ENCODE measurements at places on chromosomes 6 and 20.

DNA sequence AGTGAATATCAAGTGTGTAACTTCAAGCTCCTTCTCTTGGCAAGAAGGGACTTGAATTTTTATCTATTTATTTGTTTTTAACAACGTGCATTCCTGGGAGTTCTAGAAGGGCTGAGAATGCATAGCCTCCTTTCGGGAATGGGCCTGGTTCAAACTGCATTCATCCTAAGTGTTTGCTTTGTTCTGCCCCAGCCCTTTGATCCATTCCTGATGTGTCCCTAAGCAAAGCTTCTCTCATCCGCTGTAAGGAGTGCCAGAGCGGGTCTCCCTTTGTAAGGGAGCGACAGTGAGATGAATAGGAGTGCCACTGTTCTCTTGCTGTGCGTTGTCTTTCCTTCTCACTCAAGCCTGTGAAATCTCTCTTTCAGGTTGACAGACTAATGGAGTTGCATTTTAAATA is 61.0 kb upstream of the VSTM2L start:
- no peak for DNase-seq

- no peak for DNase-seq
Observed at GRCh38 chr6:164152611-164153010, 738.1 kb downstream of the QKI start.

- DNase-seq, result peak; percentile 44
Observed at GRCh38 chr6:46651006-46651405, 1.6 kb downstream of the CYP39A1 start.

DNA sequence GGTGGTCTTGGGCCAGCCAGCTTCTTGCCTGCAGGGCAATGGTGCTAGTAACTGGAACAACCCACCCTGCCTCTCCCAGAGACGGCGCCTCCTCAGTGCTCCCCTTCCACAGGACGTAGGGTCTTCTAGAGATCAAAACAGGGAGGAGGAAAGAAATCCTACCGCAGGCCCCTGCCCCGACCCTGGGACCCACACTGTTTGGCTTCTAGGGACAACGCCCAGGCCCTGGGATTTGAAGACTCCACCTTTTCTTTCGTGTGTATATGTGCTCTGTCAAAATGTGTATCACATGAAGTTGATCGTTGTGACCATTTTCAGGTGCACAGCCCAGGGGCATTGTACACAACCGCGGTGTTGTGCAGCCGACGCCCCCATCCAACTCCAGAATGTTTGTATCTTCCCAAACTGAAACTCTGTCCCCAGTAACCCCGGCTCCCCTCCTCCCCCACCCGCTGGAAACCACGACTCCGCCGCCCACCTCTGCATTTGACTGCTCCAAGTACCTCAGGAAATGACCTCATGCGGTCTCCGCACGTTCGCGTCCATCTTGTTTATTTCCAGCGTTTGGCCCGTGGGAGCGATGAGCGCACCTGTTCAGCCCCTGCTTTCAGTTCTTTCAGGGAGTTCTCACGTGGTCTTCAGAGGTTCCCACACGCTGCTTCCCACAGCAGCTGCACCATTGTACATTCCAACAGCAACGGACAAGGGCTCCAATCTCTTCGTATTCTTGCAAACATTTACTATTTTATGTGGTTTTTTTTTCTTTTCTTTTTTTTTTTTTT is 3.4 kb upstream of the BHLHE23 start:
- no peak for DNase-seq

- DNase-seq, result no peak
Observed at GRCh38 chr6:128740951-128741350, 142.0 kb upstream of the LAMA2 start.

DNA sequence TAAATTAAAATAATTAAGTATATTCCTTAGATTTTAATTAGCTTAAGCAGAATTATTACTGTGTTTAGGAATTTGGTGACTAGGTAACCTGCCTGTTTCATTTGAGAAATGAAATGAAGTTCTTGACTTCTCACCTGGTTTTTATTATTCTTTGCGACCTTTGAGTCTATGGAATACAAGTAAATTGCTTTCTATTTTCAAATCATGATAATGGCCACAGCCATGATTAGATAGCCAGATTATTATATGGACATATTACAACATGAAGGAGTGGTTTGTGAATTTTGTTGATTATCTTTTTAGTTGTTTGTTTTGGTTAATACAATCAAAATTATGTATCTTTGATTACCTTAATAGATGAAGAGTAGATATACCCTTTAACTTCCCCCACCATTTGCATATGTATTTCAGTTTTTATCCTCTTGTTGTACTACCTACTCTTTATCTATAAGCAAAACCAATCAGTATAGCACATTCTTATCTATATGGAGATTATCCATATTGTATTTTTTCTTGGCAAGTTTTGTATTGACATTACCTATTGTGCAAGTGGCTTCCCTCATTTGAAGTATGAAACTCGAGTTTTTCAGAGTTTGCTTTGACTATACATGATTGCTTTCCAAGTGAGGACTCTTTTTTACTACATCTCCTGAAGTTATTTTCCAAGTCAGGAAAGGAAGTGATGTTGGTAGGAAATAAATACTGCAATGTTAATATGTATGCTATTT is 47.9 kb downstream of the CD2AP start:
- no peak for DNase-seq

DNA sequence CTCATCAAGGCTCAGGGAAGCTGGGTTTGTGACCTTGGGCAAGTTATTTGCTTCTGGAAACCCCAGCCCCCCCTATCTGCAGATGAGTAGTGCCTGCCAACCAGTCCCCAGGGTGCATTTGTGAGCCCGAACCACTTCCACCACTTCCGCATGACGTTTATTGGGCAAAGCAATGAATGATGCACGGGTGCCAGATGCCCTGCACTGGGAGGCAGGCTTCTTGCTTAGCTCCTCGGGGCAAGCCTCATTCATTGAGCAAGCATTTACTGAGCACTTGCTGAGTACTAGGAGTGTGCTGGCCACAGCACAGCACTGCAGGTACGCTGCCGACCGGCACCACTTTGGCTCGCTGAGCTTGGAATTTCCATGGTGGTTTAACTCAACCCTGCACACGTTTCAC is 60.2 kb downstream of the GNAS-AS1 start:
- DNase-seq, result no peak

GRCh38 chr20:32674362-32674789 is 635 bp upstream of the C20orf203 start:
- peak; percentile 48 for DNase-seq

- no peak for DNase-seq
Observed at GRCh38 chr20:10497791-10498190, 62.7 kb downstream of the SLX4IP start.

- no peak for DNase-seq
Observed at GRCh38 chr6:148193063-148193680, 149.5 kb upstream of the SASH1 start.

DNA sequence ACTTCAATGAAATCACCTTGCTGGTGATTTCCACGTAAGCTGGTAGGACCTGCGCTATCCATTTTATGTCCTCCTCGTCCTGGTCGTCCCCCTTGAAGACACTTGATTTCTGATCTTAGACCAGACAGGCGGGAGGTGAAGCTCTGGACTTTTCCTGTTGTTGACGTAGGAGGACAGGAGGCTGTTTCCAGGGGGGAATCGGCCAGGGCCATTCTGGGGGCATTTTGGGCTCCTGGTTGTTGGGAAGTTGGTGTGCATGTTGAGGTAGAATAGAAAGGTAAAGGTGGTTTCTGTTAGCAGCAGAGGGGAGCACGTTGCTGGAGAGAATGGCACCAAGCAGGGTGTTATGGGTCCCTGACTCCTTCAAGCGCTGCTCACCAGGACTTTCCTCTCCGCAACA is 56.0 kb downstream of the GMPR start:
- no peak for DNase-seq

DNA sequence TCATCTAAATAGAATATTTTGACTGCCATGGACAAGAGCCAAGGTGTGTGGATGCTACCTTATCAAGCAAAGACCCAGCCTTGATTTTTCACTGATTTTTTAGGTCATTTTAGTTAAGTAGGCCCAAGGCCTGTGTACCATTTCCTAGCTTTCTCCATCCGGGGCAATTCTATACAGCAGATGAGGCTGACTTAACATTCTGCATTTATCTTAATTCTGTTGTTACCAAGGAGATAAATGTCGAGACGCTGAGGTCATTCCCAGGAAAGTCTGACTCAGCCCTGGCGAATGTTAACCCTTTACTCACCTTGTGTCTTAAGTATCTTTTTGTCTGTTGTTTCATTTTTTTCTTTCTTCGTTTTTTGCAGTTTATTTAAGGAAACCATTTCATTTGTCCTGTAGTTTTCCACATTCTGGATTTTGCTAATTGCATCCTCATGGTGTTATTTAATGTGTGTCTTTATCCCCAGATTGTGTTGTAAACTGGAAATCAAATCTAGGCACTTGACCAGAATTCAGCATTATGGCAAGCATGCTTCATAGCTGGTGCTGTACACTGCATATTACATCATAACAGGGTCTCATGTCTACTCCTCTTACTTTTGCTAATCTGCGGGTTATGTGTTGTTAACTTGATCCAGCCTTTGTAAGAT is 277.0 kb downstream of the CDKAL1 start:
- peak; percentile 77 for DNase-seq

DNA sequence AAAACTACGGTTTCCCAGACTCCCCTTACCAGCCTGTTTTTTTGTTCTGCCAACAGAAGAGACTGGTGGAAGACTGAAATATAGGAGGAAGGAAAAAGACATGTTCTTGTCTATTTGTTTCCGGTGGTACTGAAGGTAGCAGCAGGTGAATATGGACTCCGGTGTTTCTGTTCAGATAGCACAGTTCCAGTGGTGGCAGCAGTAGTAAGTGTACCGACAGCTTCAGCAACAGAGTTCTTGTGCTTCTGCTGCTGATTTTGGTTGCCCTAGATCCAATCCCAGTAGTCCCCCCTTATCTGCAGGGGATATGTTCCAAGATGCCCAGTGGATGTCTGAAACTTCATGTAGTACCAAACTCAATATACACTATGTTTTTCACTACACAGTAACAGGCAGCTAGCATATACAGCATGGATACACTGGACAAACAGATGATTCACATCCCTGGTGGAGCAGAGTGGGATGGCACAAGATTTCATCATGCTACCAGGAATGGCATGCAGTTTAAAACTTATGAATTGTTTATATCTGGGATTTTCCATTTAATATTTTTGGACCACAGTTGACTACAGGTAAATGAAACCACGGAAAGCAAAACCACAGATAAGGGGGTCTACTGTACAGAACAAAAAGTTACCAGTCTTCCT is 301.8 kb downstream of the BTBD9 start:
- DNase-seq, result no peak

- DNase-seq, result no peak
Observed at GRCh38 chr6:118589186-118589585, 41.1 kb downstream of the PLN start.

GRCh38 chr20:56995635-56996075 is 270.8 kb downstream of the BMP7 start:
- peak; percentile 62 for DNase-seq

- no peak for DNase-seq
Observed at GRCh38 chr6:13463941-13464340, 23.5 kb downstream of the GFOD1 start.

DNA sequence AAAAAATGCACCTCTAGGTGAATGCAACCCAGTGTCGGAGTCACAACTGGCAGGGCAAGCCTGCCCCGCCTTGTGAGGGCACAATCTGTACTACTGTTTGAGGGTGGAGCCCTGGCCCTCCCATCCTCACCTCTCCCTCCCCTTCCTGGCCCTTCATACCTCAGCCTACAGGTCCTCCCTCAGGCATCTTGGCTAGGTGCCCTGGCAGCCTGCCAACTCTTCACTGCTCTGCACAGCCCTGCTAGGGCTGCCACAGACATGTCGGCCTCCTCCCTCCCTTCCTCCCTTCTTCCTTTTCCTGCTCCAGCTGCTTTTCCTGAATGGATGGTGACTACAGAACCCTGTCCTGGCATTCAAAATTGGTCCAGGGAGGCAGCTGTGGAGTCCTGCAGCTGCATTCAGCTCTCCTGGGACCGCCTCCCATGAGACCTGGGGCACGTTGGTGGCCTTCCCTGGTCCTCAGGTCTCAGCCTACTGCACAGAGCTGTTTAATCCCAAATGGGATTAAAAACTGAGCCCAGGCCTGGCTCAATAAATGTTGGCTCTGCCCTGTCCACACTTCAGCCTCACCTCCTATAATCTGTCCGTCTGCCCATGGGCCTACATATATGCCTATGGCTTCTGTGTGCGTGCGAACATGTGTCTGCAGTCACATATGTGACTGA is 52.7 kb downstream of the CDH22 start:
- DNase-seq, result peak; percentile 62

DNA sequence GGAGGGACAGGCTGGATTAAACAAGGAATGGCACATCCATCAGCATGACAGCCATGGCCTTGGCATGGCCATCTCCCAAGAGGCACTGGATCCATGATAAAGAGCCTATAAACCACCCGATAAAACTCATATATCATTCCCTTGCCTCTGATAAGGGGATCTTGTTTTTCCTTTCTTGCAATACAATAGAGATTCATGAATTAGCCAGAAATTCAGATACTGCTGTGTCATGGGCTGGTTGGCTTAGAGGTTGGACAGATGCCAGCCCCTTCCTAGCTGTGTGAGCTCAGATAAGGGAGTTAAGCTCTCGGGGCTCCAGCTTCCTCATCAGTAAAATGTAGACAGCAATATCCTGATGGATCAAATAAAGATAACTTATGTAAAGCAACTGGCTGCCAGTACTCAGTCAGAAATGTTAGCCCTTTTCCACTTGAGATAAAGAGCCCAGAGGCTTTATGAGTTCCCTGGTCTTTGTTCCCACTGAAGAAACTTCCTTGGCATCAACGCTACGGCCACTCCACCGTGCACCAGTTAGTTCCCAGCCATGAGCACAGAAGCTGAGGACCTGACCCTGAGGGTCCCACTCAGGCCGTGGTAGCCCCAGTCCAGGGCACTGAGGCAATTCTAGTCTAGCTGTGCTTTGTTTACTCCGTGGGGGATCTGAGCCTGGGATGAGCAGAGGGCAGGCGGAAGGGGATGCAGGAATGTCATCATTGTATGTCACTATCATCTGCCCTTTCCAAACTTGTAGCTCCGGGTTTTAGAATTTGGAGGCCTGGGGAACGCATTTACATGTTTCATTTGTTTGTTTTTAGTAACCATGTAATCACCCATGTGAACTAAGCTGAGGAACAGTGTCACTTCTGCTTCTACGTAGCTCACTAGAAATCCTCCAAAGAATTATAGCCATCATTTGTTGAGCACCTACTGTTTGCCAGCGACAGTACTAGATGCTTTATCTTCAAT is 67.2 kb upstream of the TBC1D7 start:
- no peak for DNase-seq

DNA sequence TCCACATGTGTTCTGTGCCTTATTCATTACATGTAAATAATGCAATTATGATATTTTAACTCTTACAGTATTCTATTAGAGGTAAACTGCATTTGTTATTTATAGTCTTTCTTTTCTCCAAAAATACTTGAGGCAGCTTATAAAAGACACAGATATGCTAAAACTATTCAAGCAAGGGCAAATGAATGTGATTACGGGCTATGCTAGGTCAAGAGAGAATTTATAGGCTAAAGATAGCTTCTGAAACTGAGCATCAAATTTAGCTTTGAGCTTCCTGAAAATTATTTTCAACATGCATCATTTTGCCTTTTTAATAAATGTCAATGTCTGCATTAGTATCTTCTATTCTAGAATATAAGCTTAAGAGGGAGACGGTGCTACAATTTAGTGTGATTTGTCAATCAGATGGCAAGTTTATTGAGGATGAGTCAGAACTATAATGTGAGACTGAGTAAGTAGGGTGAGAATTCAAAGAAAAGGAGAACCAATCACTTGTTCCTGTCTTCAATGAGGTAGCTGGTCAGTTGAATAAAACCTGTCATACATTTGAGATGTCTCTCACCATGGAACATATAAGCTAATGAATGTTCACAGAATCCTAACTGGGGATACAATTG is 669.4 kb upstream of the CITED2 start:
- no peak for DNase-seq

- no peak for DNase-seq
Observed at GRCh38 chr6:169999367-169999766, 247.9 kb downstream of the ERMARD start.
